Stimulated activated CD4-positive, alpha-beta T cell treated with anti-CD3 and anti-CD28 coated beads, Interleukin-4, amount 100 ng/mL, for 1 hour (primary cell): ENCODE measurements at places on chromosomes 7 and 10.

DNA sequence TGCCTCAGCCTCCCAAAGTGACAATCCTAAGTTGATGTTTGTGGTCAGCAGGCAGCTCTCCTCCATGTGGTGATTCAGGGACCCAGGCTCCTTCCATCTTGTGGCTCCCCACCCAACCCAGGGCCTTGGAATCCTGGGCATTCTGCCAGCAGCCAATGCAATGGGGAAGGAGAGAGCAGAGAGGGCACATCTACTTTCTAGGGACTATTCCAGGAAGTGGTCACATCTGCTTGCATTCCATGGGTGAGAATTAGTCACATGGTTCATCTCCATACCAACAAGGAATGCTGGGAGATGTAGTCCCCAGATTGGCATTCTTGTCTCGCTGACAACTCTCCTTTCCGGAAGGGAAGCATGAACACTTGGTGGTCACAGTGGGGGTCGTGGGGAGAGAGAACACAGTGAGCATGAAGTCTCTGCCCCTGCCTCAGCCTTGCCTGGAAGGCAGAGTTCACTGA is 9.9 kb upstream of the SRRM3 start:
- DNase-seq = no peak

DNA sequence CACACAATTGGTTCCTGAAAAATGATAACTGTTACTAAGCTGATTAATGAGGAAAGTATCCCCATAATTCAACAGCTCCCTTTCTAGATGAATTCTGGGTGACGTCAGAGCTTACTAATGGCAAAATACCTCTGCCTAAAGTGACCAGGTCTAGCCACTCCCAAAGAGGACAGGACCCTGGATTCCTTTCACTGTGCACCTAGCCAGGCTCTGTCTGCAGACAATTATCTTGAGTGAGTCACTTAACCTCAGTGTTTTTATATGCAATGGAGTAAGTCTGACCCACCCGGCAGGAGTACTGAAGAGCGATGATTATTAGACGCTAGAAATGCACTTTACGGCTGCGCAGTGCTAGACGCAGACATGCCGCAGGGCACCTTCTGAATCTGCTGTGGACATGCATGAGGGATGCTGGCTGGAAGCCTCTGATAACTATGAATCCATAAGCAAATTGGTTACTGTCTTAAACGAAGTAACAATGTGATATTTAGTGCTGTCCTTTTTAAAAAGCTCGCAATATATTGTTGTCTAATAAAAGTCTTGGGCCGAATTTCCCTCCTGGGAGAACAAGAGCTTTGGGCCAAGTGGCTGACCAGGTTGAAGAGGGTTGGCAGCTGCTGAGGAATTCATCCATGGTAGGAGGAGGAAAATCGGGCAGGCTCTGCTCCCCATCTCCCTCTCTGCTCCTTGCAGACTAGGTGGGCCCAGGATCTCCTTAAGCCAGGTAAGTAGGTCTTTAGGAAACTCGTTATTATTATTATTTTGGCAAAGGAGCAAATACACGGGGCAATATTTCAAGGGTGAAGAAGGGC is 4.6 kb upstream of the INPP5A start:
- DNase-seq = no peak

GRCh38 chr10:8346861-8347260 is 292.4 kb downstream of the GATA3 start:
- DNase-seq = no peak

- DNase-seq = no peak
Observed at GRCh38 chr10:67697724-67698131, 1.7 kb upstream of the CTNNA3 start.

GRCh38 chr7:102146122-102146521 is 140.5 kb upstream of the SH2B2 start:
- DNase-seq = no peak

DNA sequence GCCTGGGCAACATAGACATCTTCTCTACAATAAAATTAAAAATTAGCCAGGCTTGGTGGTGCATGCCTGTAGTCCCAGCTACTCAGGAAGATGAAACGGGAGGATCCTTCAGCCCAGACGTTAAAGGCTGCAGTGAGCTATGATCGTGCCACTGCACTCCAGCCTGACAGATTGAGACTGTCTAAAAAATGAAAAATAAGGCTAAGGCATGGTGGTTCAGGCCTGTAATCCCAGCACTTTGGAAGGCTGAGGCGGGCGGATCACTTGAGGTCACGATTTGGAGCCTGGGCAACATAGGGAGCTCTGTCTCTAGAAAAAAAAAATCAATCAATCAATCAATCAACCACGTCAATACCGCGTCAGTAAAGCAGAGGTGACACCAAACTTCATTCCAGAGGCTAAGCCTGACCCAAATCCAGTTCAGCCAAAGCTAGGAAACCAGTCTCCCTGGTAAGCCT is 31.1 kb downstream of the MRPS24 start:
- DNase-seq = no peak

DNA sequence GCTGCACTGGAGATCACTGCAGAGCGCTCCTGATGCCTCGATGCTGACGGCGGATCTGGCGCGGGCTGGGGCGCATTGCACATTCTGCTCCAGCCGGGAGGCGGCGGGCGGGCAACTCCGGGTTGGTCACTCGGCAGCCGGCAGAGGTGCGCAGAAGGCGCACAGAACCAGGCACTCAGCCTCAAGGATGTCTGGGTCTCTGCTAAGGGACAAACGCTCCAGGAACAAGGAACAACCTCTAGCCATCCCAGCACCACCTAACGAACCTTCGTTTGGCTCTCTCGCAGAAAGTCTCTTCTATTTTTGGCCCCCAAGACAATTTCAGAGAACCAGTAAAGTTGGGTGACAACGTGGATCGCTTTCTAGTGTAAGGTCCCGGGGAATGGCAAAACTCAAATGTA is 254.6 kb downstream of the OTUD1 start:
- no peak for DNase-seq

GRCh38 chr7:4244635-4245034 is 437.5 kb upstream of the FOXK1 start:
- no peak for DNase-seq

GRCh38 chr7:80826520-80827238 is 92.2 kb downstream of the SEMA3C start:
- DNase-seq = no peak

DNA sequence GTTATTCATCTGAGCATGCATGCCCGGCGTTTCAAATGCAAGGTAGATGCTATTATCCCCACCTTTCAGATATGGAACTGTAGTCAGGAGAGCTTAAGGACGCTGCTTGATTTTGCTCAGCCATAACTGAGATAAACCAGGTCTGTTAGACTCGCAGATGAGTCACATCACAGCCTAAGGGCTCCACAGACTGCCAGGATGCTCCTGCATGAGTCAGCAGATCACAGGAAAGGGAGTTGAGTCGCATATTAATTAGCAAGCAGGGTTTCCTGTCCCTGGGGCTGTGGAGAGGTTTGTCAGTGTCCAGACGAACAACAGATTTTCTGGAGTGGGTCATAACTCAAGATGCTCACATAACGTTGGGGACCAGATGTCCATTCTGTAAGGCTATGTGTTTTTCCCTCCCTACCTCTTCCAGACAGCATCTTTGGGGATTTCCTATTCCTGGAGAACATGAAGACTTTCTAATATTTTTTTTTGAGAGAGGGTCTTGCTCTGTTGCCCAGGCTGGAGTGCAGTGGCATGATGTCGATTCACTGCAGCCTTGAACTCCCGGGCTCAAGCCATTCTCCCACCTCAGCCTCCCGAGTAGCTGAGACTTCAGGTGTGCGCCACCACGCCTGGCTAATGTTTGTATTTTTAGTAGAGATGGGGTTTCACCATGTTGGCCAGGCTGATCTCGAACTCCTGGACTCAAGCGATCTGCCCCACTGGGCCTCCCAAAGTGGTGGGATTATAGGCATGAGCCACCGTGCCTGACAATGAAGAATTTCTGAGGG is 36.7 kb downstream of the PFKFB3 start:
- peak; percentile 58 for DNase-seq

GRCh38 chr10:69345890-69346474 is 67.7 kb downstream of the HK1 start:
- DNase-seq = no peak

DNA sequence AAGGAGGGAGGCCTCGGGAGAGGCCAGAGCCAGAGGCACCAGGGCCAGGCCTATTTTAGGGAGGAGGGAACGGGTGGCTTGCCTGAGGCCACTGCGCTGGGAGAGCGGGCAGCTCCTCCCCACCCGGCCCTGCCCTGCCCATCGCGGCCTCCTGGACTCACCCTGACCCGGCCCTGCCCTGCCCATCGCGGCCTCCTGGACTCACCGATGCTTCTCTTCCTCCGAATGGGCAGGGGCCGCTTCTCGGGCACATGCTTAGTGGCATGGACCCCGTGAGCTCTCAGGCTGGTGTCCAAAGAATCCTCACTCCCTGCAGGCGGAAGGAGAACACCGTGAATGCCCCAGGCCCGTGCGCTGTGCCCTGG is 7.5 kb downstream of the PDGFA start:
- no peak for DNase-seq

DNA sequence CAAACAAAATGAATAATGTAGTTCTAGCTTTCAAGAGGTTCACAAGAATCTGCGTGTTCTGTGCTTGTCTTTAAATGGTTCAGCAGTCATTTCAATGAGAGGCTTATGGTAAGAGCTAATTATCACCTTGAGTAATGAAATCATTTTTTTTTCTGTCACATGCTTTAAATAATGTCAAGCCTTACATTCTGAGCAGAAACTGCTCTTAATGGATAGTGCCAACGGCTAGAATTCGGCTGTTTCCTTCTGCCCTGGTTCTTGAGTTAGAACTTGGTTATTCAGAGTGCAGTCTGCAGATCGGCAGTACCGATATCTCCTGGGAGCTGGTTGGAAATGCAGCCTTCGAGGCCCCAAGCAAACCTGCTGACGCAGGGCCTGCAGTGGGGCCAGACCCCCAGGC is 316.2 kb downstream of the CAMK1D start:
- no peak for DNase-seq

DNA sequence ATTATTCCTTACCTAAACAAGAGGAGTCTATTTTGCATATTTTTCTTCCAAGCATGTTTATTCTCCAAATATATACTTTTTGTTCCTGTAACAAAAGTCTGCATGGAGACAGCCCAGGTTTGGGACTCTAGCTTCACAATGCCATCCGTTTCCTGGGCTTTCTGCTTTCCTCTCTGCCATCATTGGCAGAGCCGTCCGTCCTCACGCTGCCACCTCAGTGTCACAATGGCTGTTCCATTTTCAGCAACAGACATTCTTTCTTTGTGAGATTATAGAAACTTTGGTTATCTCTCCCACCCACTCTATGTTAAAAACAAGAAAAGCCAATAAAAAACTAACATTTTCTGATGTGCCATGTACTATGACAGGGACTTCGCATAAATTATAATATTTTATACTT is 825.2 kb downstream of the REEP3 start:
- DNase-seq = no peak
